ENCODE measurements at places on chromosomes 2 and 18.

GRCh38 chr2:43274055-43274454 lies 47.6 kb upstream of the ZFP36L2 start:
- DNase-seq, result no peak

- no peak for DNase-seq
Measured at GRCh38 chr18:10381951-10382350, 72.5 kb upstream of the APCDD1 start.

- no peak for DNase-seq
Measured at GRCh38 chr2:45725731-45726130, 74.3 kb downstream of the PRKCE start.

DNA sequence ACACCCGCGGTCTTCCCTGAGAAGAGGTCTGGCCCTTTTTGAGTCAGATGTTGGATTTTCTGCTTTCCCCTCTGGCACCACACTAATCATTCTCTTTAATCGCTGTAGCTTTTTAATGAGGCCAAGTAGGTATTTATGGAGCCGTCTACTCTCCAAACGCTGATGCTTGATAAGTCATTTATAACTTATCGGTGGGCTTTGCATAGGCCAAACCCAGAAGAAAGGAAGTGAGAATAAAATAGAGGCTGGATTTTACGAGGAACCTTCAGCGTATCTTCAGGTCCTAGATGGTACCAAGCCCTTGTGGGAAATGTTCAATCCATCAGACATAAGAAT lies 142.5 kb upstream of the CTAGE1 start:
- DNase-seq, result no peak

DNA sequence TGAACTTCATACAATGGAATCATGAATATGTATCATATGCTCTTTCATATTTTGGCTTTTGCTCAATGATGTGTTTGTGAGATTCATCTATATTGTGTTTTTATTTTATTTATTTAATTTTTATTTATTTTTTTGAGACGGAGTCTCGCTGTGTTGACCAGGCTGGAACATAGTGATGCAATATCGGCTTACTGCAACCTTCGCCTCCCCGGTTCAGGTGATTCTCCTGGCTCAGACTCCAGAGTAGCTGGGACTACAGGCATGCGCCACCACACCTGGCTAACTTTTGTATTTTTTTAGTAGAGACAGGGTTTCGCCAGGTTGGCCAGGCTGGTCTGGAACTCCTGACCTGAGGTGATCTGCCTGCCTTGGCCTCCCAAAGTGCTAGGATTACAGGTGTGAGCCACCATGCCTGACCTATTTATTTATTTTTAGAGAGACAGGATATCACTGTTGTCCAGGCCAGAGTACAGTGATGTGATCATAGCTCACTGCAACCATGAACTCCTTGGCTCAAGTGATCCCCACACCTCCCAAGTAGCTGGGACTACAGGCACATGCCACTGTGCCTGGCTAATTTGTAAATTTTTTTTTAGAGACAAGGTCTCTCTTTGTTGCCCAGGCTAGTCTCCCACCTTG lies 74.5 kb downstream of the TET3 start:
- no peak for DNase-seq
